HuH-7.5 (cell line): ENCODE measurements at places on chromosomes 13 and 19.
A peak's percentile ranks its signal among the peaks of the same experiment; 100 is the strongest.

DNA sequence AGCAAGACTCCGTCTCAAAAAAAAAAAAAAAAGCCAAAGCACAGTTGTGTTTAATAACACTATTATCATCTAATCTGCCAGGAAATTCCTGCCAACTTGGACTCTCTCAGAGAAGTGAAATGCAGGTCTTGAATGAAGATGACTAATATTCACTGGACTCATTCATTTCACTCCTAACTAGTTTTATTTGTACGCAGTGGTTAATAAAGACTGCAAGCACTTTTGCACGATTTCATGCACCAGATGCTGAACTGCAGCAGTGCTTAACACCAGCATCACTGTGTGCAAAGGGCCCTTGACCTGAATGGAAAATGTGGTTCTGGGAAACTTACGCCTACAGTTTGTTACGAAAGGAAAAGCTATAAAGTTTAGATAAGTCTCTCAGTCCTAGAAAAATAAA is 63.3 kb downstream of the DHRS12 start:
- DNase-seq: no peak

DNA sequence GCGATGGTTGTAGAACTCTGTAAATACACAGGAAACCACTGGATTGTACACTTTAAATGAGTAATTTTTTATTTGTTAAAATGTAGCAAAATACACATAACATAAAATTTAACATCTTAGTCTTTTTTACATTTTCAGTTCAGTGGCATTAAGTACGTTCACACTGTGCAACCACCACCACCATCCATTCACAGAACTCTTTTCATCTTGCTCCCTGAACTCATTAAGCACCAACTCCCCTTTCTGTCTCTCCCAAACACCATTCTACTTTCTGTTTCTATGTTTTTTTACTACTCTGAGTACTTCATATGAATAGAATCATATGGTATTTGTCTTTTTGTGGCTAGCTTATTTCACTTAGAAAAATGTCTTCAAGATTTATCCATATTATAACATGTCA is 2.7 kb upstream of the UBL3 start:
- no peak for DNase-seq

- DNase-seq: peak; percentile 49
Observed at GRCh38 chr13:73090116-73090822, 31.5 kb downstream of the KLF5 start.

DNA sequence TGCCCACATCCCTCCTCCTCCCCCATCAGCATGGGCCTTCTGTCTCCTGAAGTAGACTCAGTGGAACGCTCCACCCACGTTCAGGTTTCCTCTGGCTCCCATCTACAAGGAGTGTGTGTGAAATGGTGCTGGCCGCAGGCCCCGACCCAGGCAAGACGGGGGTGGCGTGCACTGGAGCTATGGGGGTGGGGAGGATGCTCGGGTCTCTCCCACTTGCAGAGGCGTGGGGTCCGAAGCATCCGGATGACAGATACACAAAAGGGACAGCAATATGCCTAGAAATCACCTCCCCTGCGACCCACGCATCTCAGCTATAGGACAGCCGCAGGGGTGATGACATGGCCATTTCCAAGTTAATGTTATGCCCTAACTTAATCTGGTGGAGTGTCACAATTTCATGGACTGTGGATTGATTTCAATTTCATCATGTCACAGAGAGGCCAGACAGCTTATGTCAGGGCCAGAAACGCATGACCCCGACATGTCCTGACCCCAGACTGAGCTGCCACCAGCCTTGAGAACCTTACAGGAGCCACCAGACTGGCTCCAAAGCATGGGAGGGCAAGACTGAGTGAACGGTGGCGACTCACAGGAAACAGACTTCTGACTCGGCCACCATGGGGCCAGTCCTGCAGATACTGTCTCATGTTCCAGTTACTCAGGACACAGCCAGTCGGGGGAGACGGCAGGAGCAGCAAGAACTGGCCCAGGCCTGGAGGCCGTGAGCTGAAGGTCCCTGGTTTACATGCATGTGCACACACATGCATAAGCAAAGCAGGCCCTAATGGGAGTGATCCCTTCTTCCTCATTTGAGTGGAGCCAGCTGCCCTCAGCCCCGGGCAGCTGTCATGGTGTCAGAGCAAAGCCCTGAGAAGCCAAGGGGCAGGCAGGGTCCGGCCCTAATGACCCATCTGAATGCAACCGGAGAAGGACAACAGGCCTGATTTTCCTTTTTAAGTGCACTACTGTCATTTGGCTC is 82.2 kb downstream of the SLC7A1 start:
- DNase-seq: no peak

GRCh38 chr19:35442091-35442490 is 6.0 kb upstream of the FFAR2 start:
- DNase-seq: no peak

DNA sequence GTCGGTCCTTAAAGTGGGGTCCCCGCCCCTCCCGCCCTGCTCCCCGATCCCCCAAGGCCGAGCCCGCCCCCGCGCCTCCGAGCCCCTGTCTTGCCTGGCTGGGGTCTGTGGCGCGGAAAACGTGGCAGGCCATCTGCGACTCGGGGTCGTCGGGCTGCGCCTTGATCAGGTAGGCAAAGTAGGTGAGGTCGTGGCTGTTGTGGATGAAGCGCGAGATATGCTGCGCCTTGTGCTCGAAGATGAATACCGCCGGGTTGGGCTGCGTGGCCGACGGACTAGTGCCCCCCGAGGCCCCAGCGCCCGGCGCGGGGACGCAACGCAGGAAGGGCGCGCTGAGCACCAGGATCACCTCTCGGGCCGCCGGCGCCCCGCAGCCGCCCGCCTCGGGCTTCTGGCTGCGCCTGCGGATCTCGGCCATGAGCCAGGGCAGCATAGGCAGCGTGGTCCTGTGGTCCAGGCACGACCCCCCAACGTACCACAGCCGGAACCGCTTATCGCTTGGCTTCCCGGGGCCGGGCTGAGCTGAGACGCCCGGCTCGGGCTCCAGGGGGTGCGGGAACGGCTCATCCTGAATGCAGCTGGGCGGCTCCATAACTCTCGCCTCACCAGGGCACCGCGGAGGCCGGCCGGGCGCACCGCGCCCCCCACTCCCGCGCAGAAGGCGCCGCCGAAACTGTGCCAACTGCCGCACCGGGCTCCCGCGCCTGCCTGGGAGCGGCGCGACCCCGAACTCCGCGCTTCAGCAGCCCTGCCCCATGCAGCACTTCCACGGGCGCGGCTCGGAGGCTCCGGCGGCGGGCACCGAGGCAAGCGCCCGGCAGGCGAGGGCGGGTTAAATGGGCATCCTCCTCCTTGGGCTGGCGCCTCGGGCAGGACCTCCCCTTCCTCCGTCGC is 546 bp downstream of the TBC1D4 start:
- peak; percentile 28 for DNase-seq

DNA sequence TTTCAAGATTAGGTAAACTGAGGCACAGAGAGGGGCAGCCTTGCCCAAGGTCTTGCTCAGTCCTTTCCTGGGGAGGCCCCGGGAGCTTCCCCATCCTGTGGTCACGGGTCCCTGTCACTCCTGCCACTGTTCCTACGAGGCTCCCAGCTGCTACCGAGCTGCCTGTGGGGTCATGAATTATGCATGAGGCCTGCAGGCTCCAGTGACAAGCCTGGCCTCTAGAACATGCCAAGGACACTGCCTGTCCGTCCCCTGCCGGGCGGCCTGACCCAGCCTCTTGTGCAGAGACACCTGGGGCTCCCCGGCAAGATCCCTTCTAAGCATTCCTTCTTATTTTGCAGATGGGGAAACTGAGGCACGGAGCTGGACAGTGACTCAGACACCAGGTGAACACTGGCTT is 2.7 kb downstream of the FCHO1 start:
- DNase-seq: no peak

GRCh38 chr13:112702341-112702985 is 12.6 kb downstream of the ATP11A start:
- no peak for DNase-seq

DNA sequence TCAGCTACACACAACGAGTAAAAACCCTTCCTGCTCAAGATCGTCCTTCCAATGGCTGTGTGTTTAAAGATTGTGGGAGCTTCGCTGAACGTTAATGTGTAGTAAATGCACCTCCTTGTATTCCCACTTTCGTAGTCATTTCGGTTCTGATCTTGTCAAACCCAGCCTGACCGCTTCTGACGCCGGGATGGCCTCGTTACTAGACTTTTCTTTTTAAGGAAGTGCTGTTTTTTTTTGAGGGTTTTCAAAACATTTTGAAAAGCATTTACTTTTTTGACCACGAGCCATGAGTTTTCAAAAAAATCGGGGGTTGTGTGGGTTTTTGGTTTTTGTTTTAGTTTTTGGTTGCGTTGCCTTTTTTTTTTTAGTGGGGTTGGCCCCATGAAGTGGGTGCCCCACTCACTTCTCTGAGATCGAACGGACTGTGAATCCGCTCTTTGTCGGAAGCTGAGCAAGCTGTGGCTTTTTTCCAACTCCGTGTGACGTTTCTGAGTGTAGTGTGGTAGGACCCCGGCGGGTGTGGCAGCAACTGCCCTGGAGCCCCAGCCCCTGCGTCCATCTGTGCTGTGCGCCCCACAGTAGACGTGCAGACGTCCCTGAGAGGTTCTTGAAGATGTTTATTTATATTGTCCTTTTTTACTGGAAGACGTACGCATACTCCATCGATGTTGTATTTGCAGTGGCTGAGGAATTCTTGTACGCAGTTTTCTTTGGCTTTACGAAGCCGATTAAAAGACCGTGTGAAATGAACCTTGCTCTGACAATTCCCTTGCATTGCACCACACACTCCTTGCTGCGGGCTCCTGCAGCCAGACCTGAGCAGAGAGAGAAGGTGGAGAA is 2.7 kb upstream of the FAM174C start:
- no peak for DNase-seq

DNA sequence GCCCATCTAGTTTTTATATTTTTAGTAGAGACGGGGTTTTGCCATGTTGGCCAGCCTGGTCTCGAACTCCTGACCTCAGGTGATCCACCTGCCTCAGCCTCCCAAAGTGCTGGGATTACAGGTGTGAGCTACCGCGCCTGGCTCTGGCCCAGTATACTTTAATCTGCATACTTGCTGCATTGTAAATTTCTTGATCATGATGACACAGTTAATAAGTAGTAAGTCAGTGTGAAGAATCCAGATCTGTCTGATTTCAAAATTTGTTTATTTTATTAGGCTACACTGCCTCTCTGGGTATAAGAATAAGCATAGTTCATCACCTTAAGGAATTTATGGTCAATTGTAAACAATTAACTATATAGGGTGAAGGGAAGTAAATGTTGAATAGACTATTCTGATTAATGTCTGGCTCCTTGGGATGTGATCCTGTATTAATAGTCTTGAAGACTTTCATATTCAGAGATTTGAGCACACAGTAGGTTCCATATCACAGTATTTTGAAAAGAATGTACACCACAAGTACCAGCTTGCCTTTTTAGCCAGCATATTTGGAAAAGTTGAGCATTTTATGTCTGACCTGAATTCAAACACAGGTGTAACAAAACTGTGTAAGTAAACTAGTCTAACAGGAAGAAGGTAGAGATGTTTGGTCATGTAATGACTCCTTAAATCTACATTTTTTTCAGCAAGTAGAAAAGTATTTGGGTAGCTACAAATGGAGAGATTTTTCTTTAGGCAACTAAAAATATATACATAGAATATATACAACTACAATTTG is 7.4 kb downstream of the ARHGAP35 start:
- no peak for DNase-seq

GRCh38 chr19:28301961-28302360 is 911.0 kb downstream of the UQCRFS1 start:
- no peak for DNase-seq

DNA sequence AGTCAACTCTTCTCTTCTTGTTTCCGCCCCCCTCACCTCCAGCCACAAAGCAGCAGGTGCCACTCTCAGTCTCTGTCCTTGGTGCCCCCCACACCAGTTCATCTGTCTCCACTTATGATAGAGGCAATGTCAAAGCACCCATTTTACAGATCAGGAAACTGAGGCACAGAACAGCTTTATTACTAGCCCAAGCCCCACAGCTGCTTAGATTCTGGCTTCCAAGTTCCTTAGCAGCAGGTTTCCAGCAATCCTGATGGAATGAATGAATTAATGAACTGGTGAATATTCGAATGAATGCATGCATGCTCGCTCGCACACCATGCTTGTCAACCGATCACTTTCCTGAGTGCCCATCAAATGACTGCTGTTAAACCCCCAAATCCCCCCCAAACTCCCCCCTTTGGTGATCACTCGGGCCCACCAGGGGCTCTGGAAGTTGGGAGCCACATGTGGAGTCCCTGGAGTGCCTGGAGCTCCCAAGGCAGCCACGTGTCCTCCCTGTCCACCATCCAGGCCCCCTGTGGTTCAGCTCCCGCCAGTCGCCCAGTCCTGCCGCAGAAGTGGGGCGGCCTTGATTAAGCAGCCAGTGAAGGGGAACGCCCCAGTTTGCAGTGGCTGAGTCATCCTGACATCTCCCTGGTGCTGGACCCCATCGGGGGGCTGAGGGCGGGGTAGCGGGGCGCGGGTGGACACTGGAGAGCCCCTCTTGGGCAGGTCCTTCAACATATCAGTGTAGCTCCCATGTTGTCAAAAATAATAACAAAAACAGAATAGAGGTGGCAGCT is 6.8 kb downstream of the PTPRS start:
- DNase-seq: no peak

GRCh38 chr19:31528261-31528660 is 179.0 kb upstream of the TSHZ3 start:
- DNase-seq: no peak

GRCh38 chr13:102978168-102978567 is 88.0 kb downstream of the SLC10A2 start:
- no peak for DNase-seq

DNA sequence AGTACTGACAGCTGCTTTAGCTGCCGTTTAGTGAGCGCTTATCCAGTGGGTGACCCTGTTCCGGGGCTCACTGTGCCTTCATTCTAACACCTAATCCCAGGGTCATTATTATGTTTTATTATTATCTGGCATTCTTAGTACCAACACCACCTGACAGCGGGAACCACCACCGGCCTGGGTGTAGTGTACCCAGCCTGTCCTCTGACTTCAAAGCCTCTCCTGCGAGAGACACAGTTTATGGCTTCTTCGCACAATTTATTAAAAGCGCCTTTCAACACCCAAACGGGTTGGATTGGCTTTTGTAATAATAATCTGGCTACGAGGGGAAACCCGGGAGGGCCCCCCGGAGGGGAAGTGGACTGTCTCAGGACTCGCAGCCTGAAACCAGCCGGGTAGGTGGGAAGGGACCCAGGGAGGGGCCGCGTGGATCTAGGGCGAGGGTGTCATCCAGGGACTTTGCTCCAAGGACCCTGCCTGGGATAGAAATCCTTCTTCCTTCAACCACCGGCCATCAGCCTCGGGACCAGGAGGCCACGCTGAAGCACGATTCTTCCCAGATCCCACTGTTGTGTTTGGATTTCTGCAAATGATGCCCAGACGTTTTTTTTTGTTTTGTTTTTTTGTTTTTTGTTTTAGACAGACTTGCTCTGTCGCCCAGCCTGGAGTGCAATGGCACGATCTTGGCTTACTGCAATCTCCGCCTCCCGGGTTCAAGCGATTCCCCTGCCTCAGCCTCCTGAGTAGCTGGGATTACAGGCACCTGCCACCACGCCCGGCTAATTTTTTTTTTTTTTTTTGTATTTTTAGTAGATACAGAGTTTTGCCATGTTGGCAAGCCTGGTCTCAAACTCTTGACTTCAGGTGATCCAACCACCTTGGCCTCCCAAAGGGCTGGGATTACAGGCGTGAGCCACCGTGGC is 1.6 kb upstream of the ZBTB7A start:
- no peak for DNase-seq

GRCh38 chr19:11950312-11950711 is 14.5 kb upstream of the ZNF763 start:
- no peak for DNase-seq
